ENCODE measurements at places on chromosomes 12 and 14.

DNA sequence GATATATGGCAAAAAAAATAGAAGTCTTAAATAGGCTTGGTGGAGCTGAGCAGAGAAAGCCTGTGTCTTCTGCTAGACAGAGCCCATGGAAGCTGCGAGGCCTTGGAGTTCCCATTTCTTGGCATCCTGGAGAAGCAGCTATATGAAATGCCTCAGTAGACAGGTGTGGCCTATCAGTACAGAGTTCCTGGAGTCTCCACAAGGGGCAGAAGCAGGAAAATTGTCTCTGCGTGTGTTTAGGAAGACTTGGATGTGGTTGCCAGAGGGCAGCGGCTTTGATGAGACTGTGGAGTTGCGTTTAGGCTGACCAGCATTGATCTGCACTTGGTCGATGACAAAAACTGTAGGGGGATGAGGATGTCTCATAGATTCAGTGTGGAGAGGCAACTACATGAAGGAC is 334.5 kb upstream of the SEL1L start:
- DNase-seq: no peak

DNA sequence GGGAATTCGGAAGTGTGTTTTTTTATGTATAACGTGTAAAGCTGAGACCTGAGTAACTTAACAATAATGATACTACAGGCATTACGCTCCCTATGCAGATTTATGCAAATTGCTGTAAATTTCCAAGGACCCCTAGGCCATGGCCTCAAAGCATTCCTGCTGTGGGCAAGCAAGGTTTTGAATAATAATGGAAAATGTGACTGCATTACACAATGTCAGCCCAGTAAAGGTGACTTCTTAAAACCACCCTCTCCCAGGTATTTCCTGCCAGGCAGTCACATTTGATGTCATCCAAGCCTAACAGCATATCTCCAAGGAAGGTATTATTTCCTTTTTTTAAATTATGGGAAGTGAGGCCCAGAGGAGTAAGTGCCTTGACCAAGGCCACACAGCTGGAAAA is 621.0 kb downstream of the BCL11B start:
- DNase-seq: no peak

DNA sequence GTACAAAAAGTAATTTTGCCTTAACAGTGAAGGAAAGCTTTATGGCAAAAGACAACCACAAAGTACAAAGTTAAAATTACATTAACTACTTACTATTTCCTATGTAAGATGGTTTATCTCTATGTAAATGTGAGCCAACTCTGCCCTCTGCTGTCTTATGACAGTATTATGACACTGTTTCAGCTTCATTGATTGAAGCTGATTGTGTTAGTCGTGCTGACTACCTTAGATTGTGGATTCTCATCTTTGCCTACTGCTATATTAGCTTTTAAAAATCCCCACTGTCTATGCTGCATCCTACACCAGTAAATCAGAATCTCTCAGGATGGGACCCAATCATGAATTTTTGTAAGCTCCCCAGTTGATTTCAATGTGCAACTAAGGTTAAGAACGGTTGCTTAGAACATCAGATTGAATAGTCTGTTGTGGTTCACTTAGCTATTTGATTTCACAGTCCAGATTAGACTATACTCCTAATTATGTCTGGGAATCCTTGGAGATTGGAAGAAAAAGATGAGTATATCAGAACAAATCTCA is 12.2 kb upstream of the SPTB start:
- DNase-seq: no peak

- no peak for DNase-seq
Measured at GRCh38 chr12:111643427-111643826, 42.3 kb downstream of the BRAP start.

DNA sequence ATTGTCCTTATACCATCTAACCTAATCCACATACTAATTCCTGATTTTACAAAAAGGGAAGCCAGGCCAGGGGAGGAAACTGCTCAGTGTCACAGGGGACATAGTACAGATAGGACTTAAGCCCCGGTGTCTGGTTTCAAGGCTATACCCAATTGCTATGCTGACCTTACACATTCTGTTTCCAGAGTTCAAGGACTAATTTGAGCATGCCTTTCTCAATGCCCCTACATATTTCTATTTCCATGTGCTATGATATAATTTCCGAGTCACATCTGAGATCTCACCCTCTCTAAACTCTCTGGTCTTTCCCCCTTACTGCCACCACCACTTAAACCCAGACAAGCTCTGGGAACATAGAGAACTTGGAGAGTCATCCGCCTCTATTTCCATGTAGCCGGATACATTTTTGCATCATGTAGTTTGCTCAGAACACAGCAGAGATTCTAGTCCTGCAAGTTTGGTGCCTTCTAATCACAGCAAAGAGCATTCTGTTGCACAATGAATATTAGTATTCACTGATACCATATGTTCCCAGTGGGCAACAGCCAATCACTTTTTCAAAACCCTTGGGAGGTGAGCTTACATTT is 34.2 kb downstream of the PPM1H start:
- DNase-seq: no peak

DNA sequence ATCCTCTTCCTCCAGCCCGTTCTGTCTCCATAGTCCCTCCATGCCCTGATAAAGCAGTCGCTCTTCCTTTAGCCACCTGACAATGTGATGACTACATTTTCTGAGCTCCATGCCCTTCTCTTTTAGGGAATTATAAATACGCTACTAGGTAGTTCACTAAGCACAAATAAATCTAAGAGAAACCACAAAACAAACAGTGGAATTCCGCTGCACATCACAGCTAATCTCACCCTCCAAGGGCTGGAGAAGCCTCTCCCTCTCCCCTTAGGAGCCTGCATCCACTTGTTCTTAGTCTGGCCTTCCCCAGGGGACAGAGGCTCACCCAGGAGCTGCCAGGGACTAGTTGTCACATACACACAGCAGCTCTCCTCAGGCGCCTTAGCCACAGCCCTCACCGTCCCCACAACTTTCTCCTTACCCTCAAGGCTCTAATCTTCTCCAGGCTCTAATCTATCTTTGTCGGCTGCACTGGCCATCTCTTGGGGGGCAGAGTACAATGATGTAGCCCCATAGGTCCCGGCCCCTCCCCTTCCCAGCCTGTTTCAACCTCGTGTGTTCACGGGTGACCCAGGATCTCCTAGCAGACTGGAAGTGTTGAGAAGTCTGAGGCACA is 55.9 kb upstream of the GPR68 start:
- DNase-seq: no peak

DNA sequence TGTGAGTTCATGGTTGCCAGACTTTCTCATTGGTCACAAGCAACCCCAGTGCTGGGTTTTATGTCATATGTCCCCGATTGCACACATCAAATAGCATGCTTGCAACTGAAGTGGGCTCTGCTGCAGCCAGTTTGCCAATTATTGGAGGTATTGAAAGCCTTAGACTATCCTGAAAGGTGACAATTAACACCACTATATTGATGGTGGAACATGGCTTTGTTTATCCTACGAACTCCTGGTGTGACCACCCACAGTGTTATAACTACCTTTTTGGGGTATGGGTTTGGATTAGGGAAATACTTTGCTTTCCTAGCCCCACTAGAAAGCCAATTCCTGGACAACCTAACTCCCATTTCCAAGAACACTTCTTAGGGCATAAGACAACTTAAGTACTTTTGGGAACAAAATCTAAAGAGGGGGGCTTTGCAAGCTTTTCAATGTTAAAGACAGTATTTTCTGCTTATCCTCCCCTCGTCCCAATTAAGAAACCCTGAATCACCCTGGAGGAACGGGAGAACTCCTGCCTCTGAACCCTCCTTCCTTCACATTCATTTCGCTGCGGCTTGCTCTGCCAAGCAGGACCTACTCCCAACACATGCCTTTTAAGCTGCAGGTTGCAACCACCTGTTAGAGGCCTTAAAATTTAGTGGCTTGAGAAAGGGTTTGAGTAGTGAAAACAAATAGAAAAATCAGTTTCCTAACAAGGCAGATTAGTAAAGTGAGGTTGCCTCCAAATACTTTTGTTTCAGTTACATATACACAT is 80.3 kb upstream of the RBM19 start:
- no peak for DNase-seq

- DNase-seq: no peak
Measured at GRCh38 chr14:22658946-22659345, 14.8 kb upstream of the OR6J1 start.

- DNase-seq: no peak
Measured at GRCh38 chr12:109004017-109004416, 16.9 kb downstream of the SVOP start.

GRCh38 chr14:21070083-21070609 is at the start of gene ARHGEF40:
ARHGEF40 (plus strand) TSS chr14:21070304; CDS start chr14:21070397, 93 bp downstream.
- no peak for DNase-seq

DNA sequence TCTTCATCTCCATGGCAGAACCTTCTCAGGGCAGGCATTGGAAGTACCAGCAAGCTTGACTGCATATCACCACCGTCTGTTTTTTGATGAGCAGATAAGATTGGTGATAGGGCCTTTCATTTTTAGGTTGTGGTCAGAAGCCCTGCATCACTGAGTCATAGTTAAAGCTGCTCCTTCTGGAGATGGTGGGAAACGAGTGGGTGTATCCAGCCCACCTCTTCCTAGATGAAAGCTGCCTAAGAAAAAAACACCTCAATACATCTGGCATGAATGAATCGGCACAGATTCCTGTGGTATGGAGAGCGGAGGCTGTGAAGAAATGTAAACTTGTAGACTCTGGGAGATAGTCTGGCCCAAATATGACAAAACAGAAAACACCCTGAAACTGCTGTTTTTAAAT is 248.7 kb upstream of the EGLN3 start:
- DNase-seq: no peak

DNA sequence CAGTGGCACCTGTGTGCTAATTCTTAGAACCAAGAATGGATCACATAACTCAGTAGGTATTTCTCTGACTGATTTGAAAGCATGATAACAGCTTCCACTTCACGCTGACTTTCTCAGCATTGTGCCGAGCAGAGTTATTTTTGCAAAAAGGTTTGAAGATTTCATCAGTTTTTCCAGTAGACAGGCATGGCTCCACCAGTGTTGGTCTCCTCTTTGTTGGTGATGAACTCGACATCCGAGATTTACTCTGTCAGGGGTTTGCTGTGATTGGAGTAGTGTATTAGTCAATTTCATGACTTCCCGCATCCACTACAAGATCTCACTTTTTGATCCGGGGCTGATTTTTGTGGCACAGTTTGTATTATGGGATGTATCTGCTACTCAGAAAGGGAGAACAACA is 85.3 kb downstream of the PRKCH start:
- no peak for DNase-seq

GRCh38 chr12:25785134-25785533 is 173.3 kb upstream of the RASSF8 start:
- DNase-seq: no peak

DNA sequence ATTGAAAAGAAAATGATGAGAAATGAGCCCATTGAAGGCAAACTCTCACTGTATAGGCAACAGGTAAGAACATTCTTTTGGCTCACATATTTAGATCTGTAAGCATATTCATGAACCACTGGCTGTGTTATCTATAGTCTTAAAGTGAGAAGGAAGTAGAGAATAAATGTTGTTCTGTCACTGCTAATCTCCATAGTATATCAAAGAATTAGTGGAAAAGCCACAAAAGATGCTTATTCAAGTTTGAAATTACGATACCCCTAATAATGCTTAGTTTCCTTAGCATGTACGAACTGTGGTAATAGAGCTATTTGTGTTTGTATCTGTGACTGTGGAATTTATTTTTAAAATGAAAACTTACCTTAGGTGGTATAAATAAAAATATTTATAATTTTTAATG is 22.8 kb downstream of the IFT81 start:
- no peak for DNase-seq

GRCh38 chr12:51883998-51884675 is 3.8 kb upstream of the ANKRD33 start:
- DNase-seq: no peak

- DNase-seq: no peak
Measured at GRCh38 chr14:67241411-67242167, at the start of gene PALS1. PALS1 (plus strand) TSS chr14:67241435; CDS start chr14:67279171, 37,736 bp downstream.

- DNase-seq: no peak
Measured at GRCh38 chr14:69972755-69973154, 93.5 kb downstream of the SMOC1 start.

GRCh38 chr14:69854598-69854997 is 24.6 kb upstream of the SMOC1 start:
- no peak for DNase-seq

GRCh38 chr12:24997970-24998582 is 49.2 kb upstream of the BCAT1 start:
- DNase-seq: no peak

DNA sequence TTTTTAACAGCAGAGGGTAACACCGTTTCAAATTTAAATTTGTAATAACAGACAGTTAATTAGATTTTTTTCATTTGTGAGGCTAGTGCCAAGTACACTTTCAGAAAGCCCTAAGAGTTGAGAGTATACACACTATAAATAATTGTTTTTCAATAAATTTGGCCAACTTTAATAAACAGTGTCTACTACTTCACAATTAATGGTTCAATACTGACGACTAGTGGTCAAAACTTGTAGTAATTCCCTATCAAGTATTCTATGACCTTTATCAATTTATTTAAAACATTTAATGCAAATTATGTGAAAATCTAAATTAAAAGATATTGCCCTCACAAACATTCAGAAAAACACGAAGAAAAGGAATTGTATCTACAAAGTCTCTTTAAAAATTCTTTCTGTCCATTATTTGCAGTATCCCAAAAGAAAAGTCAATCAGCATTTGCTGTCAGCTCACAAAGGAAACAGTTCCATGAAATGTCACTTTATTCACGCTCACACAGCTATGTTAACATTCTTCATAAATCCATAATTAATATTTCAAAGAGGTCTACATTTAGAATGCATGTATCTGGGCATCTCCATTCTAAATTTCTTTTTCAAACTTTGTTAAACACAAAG is 91.2 kb downstream of the CEP128 start:
- no peak for DNase-seq

DNA sequence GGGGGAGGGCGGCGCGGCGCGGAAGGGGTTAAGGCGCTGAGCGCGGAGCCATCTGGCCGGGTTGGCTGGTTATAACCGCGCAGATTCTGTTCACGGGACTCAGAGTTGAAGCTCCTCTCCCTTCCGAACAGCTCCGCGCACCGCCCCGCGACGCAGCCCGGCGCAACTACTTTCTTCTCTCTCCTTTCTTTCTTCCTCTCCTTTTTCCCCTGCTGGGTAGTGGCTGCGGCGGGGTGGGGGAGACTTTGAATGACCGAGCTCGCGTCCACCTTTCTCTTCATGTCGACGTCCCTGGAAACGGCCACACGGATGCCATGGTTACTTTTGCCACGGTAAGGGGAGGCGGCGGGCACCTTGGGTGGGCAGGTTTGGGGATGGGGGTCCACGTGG is at the start of gene NTF3:
NTF3 (plus strand) TSS at position 98 of the 390 bp plus-strand sequence; CDS start at position 315, 217 bp downstream.
- no peak for DNase-seq
